Pancreas (tissue), 10 donors: ENCODE measurements at places on chromosomes 5 and 9. TPM values are rescaled to one million over a fixed set of nuclear protein-coding genes. Genes with fewer than 3 reads are reported as not detected.

The TLX3 gene
- total RNA-seq: not detected

The HACD4 gene
- total RNA-seq: 0.35 TPM

The TAF1L gene
- total RNA-seq: not detected

The PCDHB11 gene
- total RNA-seq: 9.0 TPM

The PRDM9 gene
- not detected for total RNA-seq

The PCDHB12 gene
- 1.4 TPM for total RNA-seq

The BHMT2 gene
- total RNA-seq: 0.76 TPM

The CBY3 gene
- not detected for total RNA-seq

The SLC6A19 gene
- total RNA-seq: 0.37 TPM

The IFNA21 gene
- total RNA-seq: not detected

The CYSTM1 gene
- 36.0 TPM for total RNA-seq

The RAB3C gene
- total RNA-seq: 1.7 TPM
